T-helper 17 cell (primary cell): ENCODE measurements at places on chromosomes 7 and 10. TPM values are rescaled to one million over a fixed set of nuclear protein-coding genes. Genes with fewer than 3 reads are reported as not detected.

The OR2A5 gene
- not detected for total RNA-seq

DNA sequence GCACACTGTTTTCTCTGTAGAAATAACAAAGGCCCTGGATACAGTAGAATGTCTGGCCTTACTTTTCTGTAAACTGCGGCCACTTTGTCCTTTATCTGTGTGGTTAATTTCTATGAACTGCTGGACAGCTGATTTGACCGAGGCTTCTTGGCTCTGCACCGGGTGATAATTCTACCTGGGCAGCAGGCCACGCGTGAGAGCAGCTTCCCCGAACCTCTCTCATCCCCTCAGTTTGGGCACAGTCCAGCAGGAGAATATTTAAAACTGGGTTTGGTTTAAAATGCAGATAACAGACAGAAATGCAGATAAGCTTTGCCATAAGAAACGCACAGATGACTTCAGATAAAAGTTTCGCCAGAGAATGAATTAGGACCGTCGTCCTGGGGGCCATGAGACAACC lies 81.0 kb downstream of the CELF2 start:
- H3K36me3 ChIP-seq: peaks cover 7% of the 10 kb centered on the region
- peaks cover 36% of the 10 kb centered on the region for H3K27me3 ChIP-seq
- DNase-seq: no peak
- no peak overlapping the region for H3K4me3 ChIP-seq
- H3K27ac ChIP-seq: no peak overlapping the region

- H3K4me3 ChIP-seq: no peak overlapping the region
- H3K27me3 ChIP-seq: no peaks in the 10 kb centered on the region
- no peak for DNase-seq
- H3K36me3 ChIP-seq: peaks cover 2% of the 10 kb centered on the region
- H3K4me1 ChIP-seq: peaks cover 32% of the 10 kb centered on the region
Measured at GRCh38 chr10:88069338-88069737, 205.9 kb downstream of the PTEN start.

DNA sequence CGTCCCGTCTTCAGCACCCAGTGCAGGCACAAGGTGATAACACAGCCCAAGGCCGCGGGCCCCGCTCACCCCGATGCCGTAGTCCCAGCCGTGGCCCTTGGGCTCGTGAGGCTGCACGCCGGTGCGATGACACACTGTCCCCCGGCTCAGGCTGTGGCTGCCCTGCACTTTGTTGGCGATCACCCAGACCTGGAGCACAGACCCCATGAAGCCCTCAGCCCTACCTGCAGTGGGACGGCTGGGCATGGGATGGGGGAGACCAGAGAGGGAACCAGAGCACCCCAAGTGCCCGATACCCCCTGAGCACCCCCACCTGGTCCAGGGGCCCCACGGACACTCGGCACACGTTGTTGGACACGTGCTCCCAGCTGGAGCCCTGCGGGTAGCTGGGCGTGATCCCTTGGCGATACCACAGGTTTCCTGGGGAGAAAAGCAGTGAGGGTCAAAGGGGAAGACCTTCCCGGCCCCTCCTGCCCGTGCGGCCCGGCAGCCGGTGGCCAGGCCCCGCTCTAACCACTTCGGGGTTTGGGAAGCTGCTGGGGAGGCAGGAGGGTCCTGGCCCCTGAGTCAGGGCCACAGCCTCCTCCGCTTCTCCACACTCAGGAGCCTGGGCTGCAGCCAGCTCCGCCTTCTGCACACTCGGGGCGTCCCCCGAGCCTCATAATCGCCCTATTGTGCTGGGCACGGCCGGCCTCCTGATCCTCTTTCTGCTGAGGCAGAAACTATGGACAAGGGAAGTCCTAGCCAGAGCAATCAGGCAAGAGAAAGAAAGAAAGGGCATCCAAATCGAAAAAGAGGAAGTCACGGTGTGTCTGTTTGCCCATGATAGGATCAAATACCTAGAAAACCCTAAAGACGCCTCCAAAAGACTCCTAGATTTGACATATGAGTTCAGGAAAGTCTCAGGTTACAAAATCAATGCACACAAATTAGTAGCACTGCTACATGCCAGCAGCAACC lies 6.7 kb downstream of the BHLHA15 start:
- no peak overlapping the region for H3K4me3 ChIP-seq
- H3K27ac ChIP-seq: no peak overlapping the region
- H3K36me3 ChIP-seq: no peaks in the 10 kb centered on the region

DNA sequence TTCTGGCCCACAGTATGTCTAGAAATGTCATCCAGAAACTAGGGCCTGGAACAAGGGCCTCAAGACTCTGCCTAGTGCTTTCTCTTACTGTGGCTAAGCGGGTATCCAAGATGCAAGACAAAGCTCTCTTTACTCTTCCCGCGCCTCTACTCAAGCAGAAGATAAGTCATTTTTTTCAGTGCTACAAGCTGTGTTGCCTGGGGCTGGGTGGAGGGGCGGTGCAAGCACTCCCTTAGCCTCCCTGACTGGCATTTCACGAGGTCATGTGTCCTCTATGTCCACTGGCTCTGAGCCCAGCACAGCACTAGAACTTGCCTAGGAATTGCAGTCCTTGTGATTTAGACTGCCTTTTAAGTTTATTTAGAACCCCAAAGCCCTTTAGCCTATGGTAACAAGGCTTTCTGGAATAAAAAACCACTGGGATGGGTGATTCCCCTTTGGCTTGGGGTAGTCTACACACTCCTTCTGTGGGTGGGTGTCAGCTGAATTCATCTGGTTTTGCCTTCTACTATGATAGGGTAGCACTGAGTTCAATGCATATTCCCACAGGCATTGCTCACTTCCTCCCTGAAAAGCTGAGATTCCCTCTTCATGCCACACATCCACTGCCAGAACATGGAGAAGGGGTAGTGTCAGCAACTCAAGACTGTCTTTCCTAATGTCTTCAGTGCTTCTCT lies 371.8 kb upstream of the KCND2 start:
- DNase-seq: no peak
- no peaks in the 10 kb centered on the region for H3K27me3 ChIP-seq
- H3K4me3 ChIP-seq: no peak overlapping the region

DNA sequence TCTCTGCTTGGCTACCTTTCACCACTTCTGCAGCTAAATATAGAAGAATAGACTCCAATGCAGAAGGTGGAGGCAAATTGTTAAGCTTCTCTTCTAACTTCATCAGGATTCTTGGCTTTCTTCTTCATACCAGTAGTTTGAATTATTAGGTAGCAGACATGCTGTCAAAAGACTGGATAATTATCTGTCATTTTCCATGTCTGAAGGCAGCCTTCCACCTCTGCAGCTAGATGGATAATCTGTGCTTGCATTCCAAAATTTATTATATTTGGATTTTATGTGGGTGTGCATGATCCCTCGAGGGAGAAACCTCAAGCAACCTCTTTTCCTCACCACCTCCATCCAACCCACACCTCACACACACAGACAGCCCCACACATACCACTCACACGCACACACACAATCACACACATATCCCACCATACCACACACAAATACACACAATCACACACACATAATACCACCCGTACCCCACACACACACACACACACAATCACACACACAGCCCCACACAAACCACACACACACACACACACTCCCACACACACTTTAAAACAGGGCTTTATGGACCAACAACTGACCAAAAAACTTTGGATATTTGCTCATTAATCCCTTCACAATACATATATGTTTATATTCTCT lies 145.0 kb downstream of the C7orf25 start:
- no peak overlapping the region for H3K4me3 ChIP-seq
- DNase-seq: no peak
- no peaks in the 10 kb centered on the region for H3K4me1 ChIP-seq
- no peaks in the 10 kb centered on the region for H3K27me3 ChIP-seq
- no peak overlapping the region for H3K27ac ChIP-seq

The PRKCQ gene
- 66.3 TPM for total RNA-seq

DNA sequence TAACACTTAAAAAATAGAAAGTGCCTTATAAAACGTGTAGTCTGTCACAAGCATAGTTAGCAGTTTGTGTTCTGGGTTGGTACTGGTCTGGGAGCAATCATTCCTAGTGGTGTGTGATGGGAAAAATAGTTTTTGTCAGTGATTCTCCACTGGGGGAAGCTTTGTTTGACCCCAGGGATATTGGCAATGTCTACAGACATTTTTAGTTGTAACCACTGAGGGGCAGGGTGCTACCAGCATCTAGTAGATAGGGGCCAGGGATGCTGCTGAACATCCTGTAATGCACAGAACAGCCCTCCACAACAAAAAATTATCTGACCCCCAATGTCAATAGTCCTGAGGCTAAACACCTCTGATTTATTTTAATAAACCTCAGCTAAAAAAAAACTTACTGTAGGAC lies 51.6 kb upstream of the CREB5 start:
- no peak overlapping the region for H3K4me3 ChIP-seq
- no peaks in the 10 kb centered on the region for H3K4me1 ChIP-seq
- DNase-seq: no peak
- peaks cover 19% of the 10 kb centered on the region for H3K27me3 ChIP-seq

GRCh38 chr7:893686-894085 lies 17.3 kb downstream of the GET4 start:
- no peaks in the 10 kb centered on the region for H3K27me3 ChIP-seq
- no peak for DNase-seq
- H3K4me3 ChIP-seq: no peak overlapping the region
- no peak overlapping the region for H3K27ac ChIP-seq
- peaks cover 18% of the 10 kb centered on the region for H3K36me3 ChIP-seq

The FRMPD2 gene
- 0.17 TPM for total RNA-seq

GRCh38 chr10:26566525-26567350 lies 128.6 kb downstream of the APBB1IP start:
- H3K4me1 ChIP-seq: peaks cover 2% of the 10 kb centered on the region
- H3K27ac ChIP-seq: no peak overlapping the region
- no peak overlapping the region for H3K4me3 ChIP-seq
- H3K36me3 ChIP-seq: peaks cover 15% of the 10 kb centered on the region
- no peak for DNase-seq

GRCh38 chr10:104308439-104308903 lies 29.8 kb downstream of the ITPRIP start:
- DNase-seq: no peak
- H3K4me1 ChIP-seq: peaks cover 34% of the 10 kb centered on the region
- H3K27ac ChIP-seq: peak overlapping the region; percentile 88
- no peaks in the 10 kb centered on the region for H3K36me3 ChIP-seq

DNA sequence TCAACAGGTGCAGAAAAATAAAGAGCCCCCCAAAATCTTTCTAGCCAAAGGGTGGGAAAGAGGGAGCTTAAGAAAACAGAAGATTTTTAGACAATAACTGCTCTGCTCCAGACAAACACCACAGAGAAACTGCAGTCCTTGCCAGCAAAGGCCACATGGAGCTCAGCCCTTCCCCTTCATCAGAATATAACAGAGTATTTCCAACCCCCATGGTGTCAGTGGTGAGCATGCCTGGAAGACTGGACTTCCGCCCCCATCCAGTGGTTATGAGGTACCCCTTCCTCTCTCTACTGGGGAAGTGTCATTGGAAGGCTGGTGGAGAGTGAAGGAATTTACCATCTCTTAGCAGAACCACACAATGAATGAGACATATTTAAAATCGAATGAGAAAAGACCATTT lies 1007.3 kb upstream of the CELF2 start:
- H3K4me3 ChIP-seq: no peak overlapping the region
- peaks cover 2% of the 10 kb centered on the region for H3K4me1 ChIP-seq
- H3K27ac ChIP-seq: peak overlapping the region; percentile 41
- no peak for DNase-seq
- H3K36me3 ChIP-seq: peaks cover 2% of the 10 kb centered on the region

GRCh38 chr10:66258693-66259092 lies 667.1 kb upstream of the LRRTM3 start:
- H3K4me3 ChIP-seq: no peak overlapping the region
- H3K36me3 ChIP-seq: no peaks in the 10 kb centered on the region
- DNase-seq: no peak
- H3K27ac ChIP-seq: no peak overlapping the region
- no peaks in the 10 kb centered on the region for H3K4me1 ChIP-seq

- H3K4me1 ChIP-seq: no peaks in the 10 kb centered on the region
- H3K27ac ChIP-seq: no peak overlapping the region
- H3K4me3 ChIP-seq: no peak overlapping the region
Measured at GRCh38 chr7:47405921-47406800, 175.8 kb downstream of the TNS3 start.

GRCh38 chr7:44116087-44116788 lies 7.1 kb downstream of the POLD2 start:
- DNase-seq: no peak
- peaks cover 7% of the 10 kb centered on the region for H3K4me1 ChIP-seq
- H3K27ac ChIP-seq: no peak overlapping the region
- no peak overlapping the region for H3K4me3 ChIP-seq
- H3K27me3 ChIP-seq: no peaks in the 10 kb centered on the region

DNA sequence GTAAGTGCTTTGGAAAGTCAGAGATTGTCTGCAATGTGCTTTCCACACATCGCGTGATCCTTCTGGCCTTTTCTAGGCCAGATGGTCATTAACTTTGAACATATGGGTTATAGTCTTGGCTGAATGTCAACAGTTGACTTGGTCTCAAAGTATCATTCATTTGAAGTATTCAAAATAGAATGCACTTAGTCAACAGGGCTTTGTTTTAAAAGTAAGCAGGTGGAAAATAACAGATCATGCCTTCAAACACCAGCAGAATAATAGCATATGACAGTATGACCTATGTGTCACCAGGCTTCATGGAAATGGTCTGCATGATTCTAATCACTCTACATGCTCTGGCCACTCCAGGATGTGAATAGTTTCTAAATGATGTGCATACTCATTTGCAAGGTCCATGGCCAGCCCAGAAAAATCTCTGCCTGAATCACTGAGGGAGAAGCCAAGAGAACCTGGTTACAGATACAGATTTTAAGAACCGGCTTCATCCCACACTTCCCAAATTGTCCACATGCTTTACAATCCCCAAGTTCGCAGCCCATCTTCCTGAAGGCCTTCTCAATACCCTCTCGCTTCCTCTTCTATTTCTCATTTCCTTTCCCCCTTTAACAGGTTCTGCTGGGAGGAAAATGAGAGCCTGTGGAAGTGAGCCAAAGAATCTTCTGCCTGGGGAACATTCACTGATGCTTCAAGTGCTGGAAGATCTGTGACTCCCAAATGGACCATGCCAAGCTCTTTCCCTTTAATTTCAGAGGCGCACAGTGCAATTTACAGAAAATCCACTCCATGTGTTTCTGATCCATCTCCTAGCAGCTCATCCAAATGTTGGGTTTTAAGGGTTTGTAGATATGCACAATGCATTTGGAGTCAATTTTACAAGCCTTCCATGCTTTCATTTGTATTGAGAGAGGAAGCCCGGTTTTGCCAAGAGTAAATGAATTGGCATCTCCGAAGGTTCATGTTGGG lies 122.8 kb upstream of the GDF10 start:
- no peaks in the 10 kb centered on the region for H3K27me3 ChIP-seq
- H3K27ac ChIP-seq: no peak overlapping the region
- H3K4me1 ChIP-seq: no peaks in the 10 kb centered on the region
- no peak for DNase-seq
- no peaks in the 10 kb centered on the region for H3K36me3 ChIP-seq
- no peak overlapping the region for H3K4me3 ChIP-seq

The LRRC18 gene
- total RNA-seq: not detected

GRCh38 chr10:43913676-43914235 lies 265.1 kb upstream of the ZNF32 start:
- no peaks in the 10 kb centered on the region for H3K27me3 ChIP-seq
- no peak overlapping the region for H3K4me3 ChIP-seq
- no peaks in the 10 kb centered on the region for H3K4me1 ChIP-seq
- H3K27ac ChIP-seq: no peak overlapping the region
- H3K36me3 ChIP-seq: peaks cover 2% of the 10 kb centered on the region

The IQUB gene
- total RNA-seq: not detected

The C10orf105 gene
- 0.37 TPM for total RNA-seq
